ENCODE measurements at places on chromosomes 5 and 9. TPM values are rescaled to one million over a fixed set of nuclear protein-coding genes. Genes with fewer than 3 reads are reported as not detected.
A peak's percentile ranks its signal among the peaks of the same experiment; 100 is the strongest.

DNA sequence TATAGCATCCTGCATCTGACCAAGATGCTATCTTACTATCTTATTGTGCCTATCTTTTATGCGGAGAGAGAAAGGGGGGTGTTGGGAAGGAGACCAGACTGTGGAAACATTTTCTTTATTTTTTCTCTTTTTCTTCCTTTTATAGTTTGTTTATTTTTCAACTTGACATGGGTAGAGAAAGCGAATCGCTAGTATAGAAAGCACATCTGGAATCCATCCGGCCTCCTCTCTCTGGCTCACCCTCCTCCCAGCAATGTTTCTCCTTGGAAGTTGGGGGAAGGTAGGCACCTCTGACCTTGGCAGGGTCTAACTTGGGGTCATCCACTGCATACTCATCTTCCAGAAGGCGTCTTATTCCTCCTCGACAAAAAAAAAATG is 3.9 kb downstream of the S1PR3 start:
- peaks cover 8% of the 10 kb centered on the region for H3K36me3 ChIP-seq
- no peak overlapping the region for H3K27ac ChIP-seq
- DNase-seq = no peak

Gene LCN9
- not detected for total RNA-seq

DNA sequence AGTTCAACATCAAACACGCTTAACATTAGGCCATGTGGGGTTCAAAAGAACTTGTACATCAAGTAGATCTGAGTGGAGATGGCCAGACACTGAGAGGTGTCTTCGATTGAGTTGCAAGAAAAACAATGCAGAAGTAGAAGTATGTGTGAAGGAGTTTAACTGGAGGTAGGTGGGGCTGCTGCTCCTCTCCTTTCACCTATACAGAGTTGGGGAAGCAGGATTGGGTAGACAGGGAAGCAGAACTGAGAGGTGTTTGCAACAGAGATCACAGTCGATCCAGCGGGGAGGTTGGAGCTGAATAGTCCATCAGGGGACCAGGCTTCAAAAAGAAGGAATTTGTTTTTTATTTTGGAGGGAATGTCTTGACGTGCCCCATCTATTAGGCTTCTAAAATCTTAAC is 61.7 kb upstream of the SLC27A6 start:
- no peaks in the 10 kb centered on the region for H3K27me3 ChIP-seq
- H3K27ac ChIP-seq = no peak overlapping the region
- DNase-seq = no peak
- no peaks in the 10 kb centered on the region for H3K36me3 ChIP-seq
- no peak overlapping the region for H3K4me3 ChIP-seq

DNA sequence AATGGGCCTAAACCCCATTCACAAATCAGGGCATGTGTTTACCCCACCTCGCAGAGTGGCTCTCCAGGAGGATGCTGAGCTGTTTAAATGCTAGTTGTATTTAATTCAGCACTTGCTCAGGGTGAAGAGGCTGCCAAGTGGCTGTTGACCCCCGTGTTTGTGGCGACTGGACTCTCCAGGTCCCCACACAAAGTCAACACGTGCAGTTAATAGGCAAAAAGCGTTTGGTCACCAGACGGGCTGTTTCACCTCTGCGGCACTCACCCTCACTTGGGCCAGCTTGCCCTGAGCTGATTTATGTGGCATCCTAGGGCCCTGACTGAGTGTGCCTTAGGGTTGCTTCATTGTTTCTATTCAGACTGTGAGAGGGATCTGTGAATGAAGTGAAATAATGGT is 152.3 kb downstream of the GAS1 start:
- H3K27ac ChIP-seq = no peak overlapping the region
- no peaks in the 10 kb centered on the region for H3K36me3 ChIP-seq
- no peak for DNase-seq
- no peaks in the 10 kb centered on the region for H3K27me3 ChIP-seq
- no peaks in the 10 kb centered on the region for H3K4me1 ChIP-seq
- H3K4me3 ChIP-seq = no peak overlapping the region

DNA sequence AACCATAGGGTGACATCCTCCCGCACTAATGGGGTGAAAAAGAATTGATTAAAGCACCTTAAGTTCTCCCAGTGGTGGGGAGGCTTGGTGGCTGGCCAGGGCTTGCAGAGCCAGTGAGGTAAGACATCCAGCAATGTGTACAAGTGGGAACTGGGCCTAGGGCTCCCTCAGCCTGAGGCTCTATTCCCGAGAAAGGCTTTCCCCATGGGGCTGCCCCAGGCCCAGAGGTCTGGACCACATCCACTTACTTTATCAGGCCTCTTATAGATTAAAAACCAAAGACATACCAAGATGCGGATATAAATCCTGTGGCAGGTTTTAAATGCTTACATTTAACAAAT is 35.3 kb downstream of the C5orf15 start:
- no peak overlapping the region for H3K4me3 ChIP-seq
- peaks cover 52% of the 10 kb centered on the region for H3K4me1 ChIP-seq

GRCh38 chr5:146580237-146580636 is 64.2 kb upstream of the GPR151 start:
- no peak overlapping the region for H3K27ac ChIP-seq
- H3K4me1 ChIP-seq = no peaks in the 10 kb centered on the region
- no peak overlapping the region for H3K4me3 ChIP-seq
- H3K36me3 ChIP-seq = no peaks in the 10 kb centered on the region

Gene IRX4
- total RNA-seq = not detected

Gene AGXT2
- total RNA-seq = not detected

DNA sequence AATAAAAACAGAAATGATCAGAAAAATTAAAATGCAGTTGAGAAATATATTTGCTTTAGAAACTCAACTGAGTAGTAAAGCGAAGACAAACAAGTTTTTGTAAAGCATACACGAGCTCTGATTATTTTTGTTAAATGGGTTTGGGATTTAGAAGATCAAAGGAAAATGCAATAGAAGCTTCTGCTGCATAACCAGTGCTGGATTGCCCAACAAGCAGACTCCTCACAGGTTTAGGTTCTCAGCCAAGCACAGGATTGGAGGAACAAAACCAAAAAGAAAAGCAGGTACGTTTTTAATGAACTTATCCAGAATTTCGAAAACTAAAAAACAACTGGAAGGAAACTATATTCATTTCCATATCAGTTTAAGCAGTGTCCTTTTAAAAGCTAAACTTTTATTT is 423.8 kb downstream of the TMEM161B start:
- H3K4me1 ChIP-seq = no peaks in the 10 kb centered on the region
- H3K27ac ChIP-seq = no peak overlapping the region

GRCh38 chr5:22643356-22643755 is 209.8 kb downstream of the CDH12 start:
- H3K4me1 ChIP-seq = no peaks in the 10 kb centered on the region
- no peak for DNase-seq
- H3K4me3 ChIP-seq = no peak overlapping the region
- H3K36me3 ChIP-seq = no peaks in the 10 kb centered on the region

DNA sequence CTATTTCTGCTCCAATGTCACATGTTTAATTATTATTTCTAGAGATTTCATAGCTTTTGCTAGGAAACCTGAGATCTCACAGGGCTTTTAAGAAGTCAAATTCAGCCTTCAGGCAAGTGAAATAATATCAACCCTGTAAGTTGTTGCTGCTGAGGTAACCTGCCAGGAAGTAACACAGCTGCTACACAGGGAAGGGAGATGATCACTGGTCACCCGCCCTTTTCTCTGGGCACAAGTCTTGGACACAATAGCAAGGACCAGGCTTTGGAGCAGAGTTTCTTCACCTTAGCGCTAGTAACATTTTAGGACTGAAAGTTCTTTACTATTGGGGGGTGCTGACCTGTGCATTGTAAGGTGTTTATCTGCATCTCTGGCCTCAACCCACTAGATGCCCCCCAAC is 50.1 kb downstream of the PTTG1 start:
- no peaks in the 10 kb centered on the region for H3K27me3 ChIP-seq
- H3K27ac ChIP-seq = peak overlapping the region; percentile 60
- H3K4me3 ChIP-seq = peak overlapping the region; percentile 96

Gene TMEM252
- total RNA-seq = not detected

DNA sequence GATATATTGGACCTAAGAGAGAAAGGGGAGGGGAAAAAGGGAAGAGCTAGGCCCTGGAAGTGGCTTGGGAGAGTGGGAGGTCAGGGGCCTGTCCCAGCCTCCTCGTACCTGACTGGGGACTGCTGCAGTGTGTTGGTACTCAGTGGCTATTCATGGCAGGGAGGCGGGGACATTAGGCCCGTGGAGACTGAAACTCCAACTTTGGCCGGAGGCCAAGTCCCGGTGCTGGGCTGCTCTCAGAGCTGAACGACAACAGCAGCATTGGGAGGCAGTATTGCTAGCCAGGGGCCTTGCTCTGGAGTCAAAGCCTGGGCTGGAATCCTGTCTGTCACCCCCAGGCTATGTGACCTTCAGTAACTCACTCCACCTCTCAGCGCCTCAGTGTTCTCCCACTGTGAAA is 37.8 kb downstream of the NEURL1B start:
- no peak for DNase-seq
- H3K4me1 ChIP-seq = no peaks in the 10 kb centered on the region
- H3K27me3 ChIP-seq = peaks cover 20% of the 10 kb centered on the region
- H3K27ac ChIP-seq = no peak overlapping the region
- H3K4me3 ChIP-seq = no peak overlapping the region
- no peaks in the 10 kb centered on the region for H3K36me3 ChIP-seq

GRCh38 chr5:129216001-129216400 is 121.5 kb downstream of the ISOC1 start:
- no peaks in the 10 kb centered on the region for H3K27me3 ChIP-seq
- H3K27ac ChIP-seq = no peak overlapping the region
- no peak overlapping the region for H3K4me3 ChIP-seq

- no peak overlapping the region for H3K4me3 ChIP-seq
- no peak overlapping the region for H3K27ac ChIP-seq
- no peaks in the 10 kb centered on the region for H3K36me3 ChIP-seq
These were observed 61.0 kb upstream of the ADAMTS2 start for GRCh38 chr5:179406031-179406961.

GRCh38 chr9:116030517-116030916 is 123.1 kb upstream of the PAPPA start:
- no peak overlapping the region for H3K4me3 ChIP-seq
- no peaks in the 10 kb centered on the region for H3K4me1 ChIP-seq
- no peaks in the 10 kb centered on the region for H3K27me3 ChIP-seq
- H3K27ac ChIP-seq = no peak overlapping the region
- DNase-seq = no peak

GRCh38 chr5:1171340-1171941 is 30.0 kb upstream of the SLC6A19 start:
- H3K27ac ChIP-seq = no peak overlapping the region
- peaks cover 6% of the 10 kb centered on the region for H3K4me1 ChIP-seq
- no peak overlapping the region for H3K4me3 ChIP-seq
- peaks cover 4% of the 10 kb centered on the region for H3K27me3 ChIP-seq
- no peaks in the 10 kb centered on the region for H3K36me3 ChIP-seq

DNA sequence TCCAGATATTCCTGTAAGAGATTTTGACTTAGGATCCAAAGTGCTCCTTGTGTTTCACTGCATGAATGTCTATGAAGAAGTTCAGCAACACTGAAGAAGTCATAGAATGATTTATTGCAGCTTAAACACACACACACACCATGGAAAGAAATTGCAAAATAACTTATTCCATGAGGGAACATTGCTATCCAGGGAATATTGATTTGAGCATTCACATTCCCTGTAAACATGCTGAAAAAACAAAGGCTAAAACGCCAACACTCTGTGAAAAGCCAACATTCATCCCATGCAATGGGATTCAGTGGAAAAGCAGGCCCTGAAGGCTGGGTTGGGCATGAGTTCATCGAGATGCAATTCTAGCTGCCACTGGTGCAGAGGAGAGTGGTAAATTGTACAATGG is 109.6 kb upstream of the CXCL14 start:
- no peak overlapping the region for H3K4me3 ChIP-seq
- H3K27ac ChIP-seq = no peak overlapping the region
- no peak for DNase-seq
- no peaks in the 10 kb centered on the region for H3K36me3 ChIP-seq

DNA sequence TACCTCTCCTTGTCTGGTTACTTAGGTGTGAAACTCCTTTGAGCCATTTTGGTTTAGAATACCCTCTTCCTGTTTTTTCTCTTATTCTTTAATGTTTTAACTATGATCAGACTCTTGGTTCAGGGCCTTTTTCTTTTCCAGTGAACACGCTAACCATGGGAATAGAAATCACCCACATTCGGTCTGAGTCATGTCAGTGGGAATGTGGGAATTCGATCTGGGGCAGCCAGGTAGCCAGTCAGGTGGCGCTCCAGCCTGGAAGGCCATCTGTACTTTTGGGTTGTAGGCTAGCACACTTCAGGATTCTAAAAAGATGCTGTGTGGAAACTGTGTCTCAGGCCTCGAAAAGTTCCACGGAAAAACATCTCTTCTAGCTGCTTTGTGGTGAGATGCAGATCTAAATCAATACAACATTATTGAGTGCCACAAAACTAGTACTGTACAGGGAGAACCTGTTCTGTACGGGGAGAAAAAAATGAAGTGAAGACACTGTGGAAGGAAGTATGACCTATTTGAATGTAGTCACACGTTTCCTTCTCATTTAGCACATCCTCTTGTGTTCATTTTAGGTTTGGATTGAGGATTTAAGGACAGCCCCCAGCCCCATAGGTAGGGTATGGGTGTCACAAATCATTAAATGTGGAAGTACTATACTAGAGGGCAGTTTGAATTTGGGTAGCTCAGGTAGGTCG is 36.4 kb downstream of the SNX30 start:
- no peak for DNase-seq
- H3K36me3 ChIP-seq = no peaks in the 10 kb centered on the region
- H3K27ac ChIP-seq = no peak overlapping the region
- peaks cover 6% of the 10 kb centered on the region for H3K4me1 ChIP-seq
- H3K4me3 ChIP-seq = no peak overlapping the region

Gene TRIM36
- not detected for total RNA-seq

DNA sequence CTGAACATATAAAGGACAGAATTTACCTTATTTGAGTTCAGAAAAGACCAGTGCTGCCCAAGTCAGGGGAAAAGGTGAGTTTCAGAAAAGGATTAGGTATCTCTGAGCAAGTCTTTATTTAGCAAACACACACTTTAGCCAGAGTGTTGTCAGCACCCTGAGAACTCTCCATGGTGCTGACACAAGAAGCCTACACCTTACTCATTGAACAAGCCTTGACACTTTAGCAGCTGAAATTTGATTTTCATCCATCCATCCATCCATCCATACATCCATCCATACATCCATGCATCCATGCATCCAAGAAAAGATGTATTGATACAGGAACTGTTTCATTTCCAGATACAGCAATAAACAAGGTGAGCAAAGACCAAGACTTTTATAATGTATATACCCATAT is 311.2 kb downstream of the TRIM32 start:
- DNase-seq = no peak
- no peak overlapping the region for H3K27ac ChIP-seq
- no peaks in the 10 kb centered on the region for H3K36me3 ChIP-seq
- H3K4me1 ChIP-seq = no peaks in the 10 kb centered on the region
- H3K4me3 ChIP-seq = no peak overlapping the region

Gene C5orf63
- 6.1 TPM for total RNA-seq

Gene IFNA21
- not detected for total RNA-seq

All from activated T-helper 2 cell treated with anti-CD3 and anti-CD28 coated beads, Interferon-gamma antibody, Interleukin-2, Interleukin-4, amounts not matched to agents 10 μg/mL and 5 μg/mL and 100 μg/mL, durations not matched to agents 14 hours and 24 hours and 36 hours (primary cell).